NCI-H1092 treated with DMSO at 0.1 percent for 48 hours (cell line): ENCODE measurements at places on chromosomes 4 and X.
A peak's percentile ranks its signal among the peaks of the same experiment; 100 is the strongest.

DNA sequence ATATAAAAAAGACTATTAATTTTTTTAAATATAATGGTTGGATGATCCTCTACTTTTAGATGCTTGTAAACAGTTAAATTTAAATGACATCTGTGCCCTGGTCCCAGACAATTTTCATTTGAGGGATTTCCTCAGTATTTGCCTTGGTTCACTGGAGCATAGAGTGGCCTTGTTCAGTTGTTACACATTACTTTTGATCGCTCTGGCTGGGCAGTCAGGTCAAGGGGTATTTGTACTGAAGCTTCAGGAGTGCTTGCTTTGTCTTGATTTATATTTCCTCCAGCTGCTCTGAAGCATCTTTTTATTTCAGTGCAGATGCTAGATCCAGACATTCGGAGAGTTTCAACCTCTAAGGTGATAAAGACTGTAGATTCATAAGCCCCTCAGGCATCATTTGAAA, 50.0 kb downstream of the COMMD8 start:
- DNase-seq = peak; percentile 38

DNA sequence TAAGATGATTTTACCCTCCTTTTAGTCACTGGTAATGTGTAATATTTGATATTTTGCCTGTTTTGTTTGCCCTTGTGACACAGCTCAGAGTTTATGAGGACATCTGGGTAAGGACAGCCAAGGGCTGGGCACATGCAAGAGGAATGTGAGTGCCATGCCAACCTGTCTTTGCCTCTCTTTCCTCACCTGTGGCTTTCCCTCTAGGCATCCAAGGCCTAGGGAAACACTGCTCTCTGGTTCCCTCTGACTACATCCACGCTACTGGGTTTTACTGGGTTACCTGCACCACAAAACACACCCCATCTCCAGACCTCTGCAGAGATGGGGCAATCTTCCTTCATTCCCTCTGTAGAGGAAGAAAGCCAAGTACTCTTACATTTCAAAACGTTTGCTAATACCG, 7.7 kb downstream of the HPGDS start:
- DNase-seq = no peak

GRCh38 chr4:28388471-28388870, 1527.8 kb downstream of the STIM2 start:
- no peak for DNase-seq

GRCh38 chrX:137342969-137343368, 223.0 kb upstream of the ZIC3 start:
- no peak for DNase-seq

GRCh38 chrX:65127842-65128241, 151.6 kb upstream of the ZC4H2 start:
- DNase-seq = no peak

- DNase-seq = no peak
Observed at GRCh38 chr4:122703868-122704267, 28.6 kb upstream of the BBS12 start.

DNA sequence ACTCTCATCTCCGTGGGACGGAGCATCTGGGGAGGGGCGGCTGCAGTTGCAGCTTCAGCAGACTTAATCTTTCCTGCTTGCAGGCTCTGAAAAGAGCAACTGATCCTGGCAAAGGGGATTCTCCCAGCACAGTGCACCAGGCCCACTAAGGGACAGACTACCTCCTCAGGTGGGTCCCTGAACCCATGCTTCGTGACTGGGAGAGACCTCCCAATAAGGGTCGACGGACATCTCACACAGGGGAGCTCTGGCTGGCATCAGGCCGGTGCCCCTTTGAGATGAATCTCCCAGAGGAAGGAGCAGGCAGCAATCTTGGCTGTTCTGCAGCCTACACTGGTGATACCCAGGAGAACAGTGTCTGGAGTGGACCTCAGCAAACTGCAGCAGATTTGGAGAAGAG, 303.3 kb upstream of the FGF16 start:
- no peak for DNase-seq

DNA sequence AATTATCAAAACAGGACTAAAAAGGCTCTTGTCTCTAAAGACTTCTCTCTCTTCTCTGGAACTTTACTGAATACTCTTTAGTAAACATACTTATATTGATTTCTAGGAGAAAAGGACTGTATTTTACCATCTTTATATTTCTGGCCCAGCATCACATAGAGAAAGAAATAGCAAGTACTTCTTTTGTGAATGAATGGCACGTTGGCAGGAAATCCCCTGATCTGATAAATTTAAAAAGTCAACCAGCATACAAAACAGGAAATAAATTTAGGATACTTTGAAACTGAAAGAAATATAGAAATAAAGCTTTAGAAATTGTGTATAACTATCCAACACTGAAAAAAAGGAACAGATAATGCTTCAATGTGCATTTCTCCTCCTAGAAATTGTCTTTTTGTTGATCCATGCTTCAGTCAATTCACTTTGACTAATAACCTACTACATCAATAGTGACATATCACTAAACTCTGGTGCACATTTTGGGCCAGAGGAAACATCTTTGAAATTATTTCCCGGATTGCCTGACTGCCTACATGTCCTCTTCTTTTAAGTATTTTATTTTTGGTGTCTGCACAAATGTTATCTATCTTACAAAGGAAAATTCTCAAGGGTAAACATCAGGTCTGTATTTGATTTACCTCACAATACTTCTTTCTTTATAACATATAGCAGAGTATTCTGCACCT, 183.5 kb upstream of the FSTL5 start:
- DNase-seq = no peak

DNA sequence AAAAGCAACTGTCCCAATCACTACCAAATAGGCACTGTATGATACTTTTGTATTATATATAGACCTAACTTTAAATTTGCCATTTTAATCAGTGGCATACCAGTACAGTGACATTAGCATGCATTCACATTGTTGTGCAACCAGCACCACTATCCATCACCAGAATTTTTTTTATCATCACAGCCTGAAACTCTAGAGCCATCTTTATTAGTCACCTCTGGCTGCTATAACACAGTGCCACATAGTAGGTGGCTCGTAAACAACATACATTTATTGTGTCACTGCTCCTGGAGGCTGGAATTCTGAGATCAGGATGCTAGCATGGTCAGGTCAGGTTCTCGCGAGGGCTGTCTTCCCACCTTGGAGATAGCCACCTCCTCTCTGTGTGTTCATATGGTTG, 188.4 kb upstream of the GALNT7 start:
- no peak for DNase-seq

DNA sequence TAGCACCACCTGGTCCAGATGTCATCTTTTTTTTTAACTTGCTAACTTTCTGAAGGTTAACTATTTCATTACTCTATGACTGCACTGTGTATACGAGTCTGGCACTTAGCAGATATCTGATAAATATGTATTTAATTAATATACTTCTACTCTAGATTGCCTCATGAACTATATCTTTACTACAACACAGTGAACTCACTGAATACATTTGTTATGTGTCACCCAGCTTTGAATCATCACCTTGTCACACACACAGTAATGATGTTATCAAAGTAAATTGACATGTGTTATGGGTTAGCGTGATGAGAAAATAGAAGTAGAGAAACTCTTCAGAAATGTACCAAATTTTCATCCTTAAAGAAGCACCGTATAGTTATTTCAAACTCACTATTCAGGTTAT, 419.3 kb upstream of the ADGRL3 start:
- DNase-seq = no peak

DNA sequence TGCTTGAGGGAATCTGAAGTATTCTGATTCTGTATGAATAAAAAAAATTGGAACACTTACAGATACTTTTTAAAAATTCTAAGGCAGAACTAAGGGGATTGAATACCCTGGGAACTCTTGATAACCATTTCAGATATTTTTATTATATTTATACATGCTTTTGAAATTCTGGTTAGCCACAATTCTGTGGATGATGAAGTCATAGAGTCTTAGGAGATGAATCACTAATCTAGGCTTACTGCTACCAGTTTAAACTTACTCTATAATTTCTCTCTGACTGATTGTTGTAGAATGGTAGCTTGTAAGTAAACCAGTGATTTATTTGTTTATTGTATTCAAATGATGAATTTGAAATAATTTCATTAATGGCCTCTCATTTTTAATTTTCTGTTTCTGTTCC, 11.4 kb upstream of the SLAIN2 start:
- no peak for DNase-seq

- DNase-seq = no peak
Observed at GRCh38 chr4:2083826-2084160, 24.7 kb downstream of the NAT8L start.

GRCh38 chrX:64204701-64205440, 637 bp downstream of the AMER1 start:
- DNase-seq = peak; percentile 55

GRCh38 chr4:56790691-56791091, 30.8 kb downstream of the SPINK2 start:
- DNase-seq = no peak

- DNase-seq = no peak
Observed at GRCh38 chrX:53223068-53223693, 1.8 kb downstream of the KDM5C start.

GRCh38 chrX:97787311-97787710, 903.6 kb downstream of the RPA4 start:
- no peak for DNase-seq

GRCh38 chr4:41428601-41429279, 109.2 kb upstream of the LIMCH1 start:
- peak; percentile 23 for DNase-seq

DNA sequence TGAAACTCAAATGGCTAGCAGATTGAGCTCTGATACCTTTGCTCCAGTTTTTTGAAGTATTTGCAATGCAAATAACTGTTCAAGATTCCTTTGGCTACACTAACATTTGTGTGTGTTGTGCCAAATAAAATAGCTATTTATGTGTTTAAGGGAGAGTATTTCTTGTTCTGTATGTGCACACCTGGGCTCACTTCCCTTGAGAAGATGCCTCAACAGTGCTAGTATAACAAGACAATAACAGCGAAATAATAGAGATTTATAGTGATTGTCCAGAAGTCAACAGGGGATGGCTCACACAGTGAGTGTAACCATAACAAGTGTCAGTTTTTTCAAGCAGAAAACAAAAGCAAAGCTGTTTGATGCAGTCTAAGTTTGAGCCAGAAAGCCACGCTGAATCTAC, 460.5 kb downstream of the CENPC start:
- no peak for DNase-seq

GRCh38 chrX:43224496-43224895, 431.6 kb upstream of the MAOA start:
- no peak for DNase-seq

GRCh38 chr4:6619466-6620255, 20.8 kb upstream of the MRFAP1 start:
- DNase-seq = no peak

DNA sequence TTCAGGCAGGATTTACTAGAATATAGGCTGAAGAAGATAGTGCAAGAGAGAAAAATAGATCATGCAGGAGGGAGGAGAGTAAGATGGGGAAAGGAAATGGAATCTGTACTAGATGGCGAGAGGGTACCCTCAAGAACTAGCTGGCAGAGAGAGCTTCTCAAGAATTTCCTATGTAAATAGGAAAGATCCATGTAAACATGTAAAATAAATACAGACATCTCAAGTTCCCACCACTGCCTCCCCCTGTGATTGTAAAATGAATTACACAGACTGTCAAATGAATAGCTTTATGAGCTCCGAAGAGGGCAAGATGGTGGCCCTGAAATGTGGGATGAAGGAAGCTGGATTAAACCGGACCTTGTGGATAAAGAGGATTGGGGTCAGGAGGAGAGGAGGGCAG, 178.0 kb downstream of the PALLD start:
- no peak for DNase-seq

GRCh38 chr4:76896614-76897535, 1.1 kb downstream of the SOWAHB start:
- peak; percentile 44 for DNase-seq

- no peak for DNase-seq
Observed at GRCh38 chrX:136328933-136329332, 28.2 kb downstream of the ADGRG4 start.

GRCh38 chr4:58749206-58749605, 1639.0 kb upstream of the IGFBP7 start:
- DNase-seq = peak; percentile 63

GRCh38 chr4:147332091-147332490, 148.8 kb upstream of the EDNRA start:
- DNase-seq = no peak

DNA sequence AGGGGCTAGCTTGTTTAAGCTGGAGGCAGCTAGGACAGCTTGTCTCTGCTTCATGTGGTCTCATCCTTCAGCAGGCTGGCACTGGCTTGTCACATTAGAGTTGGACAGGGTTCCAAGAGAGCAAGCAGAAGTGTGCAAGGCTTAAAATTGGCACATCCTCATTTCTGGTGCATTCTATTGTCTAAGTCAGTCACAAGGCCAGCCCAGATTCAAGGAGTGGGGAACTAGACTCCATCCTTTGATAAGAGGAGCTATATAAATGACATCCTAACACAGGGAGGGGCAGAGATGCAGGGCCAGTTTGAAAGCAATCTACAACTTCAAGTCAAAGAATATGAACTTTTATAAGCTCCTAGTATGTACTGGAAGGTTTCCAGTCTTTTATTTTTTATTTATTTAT, 313.2 kb downstream of the PTTG2 start:
- no peak for DNase-seq

DNA sequence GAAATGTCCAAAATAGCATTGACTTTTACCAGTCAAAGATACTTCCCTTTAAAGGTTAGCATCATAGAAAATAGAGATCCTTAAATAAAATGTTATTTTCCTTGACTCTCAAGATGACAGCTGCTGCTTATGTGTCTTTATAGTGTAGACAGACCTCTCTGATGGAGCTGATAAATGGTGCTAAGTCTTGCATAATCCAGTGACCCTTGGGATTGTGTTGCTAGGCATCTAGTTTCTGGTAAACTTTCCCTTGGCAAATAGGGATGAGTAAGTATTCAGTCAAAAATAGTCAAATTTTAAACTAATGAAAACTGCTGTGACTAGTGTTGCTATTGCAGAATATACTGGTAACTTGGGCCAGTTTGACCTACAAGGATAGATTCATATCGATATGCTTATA, 53.6 kb downstream of the MBNL3 start:
- DNase-seq = no peak

DNA sequence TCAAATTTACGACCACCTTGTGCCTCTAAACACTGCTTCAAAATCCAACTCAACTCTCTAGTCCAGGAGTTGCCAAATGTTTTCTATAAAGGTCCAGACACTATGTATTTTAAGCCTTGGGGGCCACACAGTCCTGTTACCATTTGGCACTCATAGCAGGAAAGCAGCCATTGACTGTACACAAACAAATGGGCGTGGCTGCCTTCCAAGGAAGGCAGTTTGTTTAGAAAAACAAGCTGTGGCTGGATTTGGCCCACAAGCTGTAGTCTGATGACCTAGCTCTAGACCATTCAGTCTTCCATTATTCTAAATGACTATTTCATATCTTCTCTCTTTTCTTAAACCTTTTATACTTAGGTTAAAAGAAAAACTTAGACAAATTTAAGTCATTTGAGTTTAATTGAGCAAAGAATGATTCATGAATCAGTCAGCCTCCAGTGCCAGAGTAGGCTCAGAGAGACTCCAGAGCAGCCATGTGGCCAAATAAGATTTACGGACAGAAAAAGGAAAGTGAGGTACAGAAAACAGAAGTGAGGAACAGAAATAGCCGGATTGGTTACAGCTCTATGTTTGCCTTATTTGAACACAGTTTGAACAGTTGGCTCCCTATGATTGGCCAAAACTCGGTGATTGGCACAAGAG, 825.8 kb upstream of the LCORL start:
- peak; percentile 16 for DNase-seq

- no peak for DNase-seq
Observed at GRCh38 chr4:6891436-6892170, 18.0 kb upstream of the TBC1D14 start.

- DNase-seq = no peak
Observed at GRCh38 chrX:132442691-132443090, 46.1 kb downstream of the MBNL3 start.
